ENCODE measurements at places on chromosomes 13 and 19.

DNA sequence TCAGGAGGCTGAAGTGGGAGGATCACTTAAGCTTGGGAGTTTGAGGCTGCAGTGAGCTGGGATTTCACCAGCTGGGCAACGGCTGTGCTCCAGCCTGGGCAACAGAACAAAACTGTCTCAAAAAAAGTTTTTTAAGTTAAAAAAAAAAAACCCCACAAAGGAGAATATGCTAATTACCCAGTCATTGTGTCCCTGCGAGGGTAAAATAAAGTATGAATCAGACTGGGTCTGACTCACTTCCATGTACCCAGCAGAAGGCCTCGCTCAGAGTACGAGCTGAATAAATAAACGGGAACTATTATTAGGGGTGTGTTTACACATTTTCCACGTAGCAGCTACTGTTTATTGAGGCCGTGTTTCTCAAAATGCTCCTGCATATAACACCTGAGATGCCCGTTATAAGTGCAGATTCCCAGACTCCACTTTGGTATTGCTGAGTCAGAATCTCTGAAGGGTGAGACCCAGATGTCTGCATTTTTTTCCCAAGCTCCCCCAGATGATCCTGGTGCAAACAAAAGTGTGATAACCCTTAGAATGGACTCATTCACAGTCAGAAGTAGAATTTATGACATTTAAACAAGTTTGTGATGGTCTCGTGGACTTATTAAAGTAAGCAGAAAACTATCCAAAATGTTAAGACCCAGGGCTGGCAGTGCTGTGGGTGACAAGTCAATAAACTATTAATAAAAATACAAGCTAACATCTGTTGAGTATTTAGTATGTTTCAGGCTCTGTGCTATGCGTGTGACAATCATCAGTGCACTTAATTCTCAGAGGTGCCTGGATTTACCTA lies 28.2 kb downstream of the KCNC3 start:
- DNase-seq: peak; percentile 70

DNA sequence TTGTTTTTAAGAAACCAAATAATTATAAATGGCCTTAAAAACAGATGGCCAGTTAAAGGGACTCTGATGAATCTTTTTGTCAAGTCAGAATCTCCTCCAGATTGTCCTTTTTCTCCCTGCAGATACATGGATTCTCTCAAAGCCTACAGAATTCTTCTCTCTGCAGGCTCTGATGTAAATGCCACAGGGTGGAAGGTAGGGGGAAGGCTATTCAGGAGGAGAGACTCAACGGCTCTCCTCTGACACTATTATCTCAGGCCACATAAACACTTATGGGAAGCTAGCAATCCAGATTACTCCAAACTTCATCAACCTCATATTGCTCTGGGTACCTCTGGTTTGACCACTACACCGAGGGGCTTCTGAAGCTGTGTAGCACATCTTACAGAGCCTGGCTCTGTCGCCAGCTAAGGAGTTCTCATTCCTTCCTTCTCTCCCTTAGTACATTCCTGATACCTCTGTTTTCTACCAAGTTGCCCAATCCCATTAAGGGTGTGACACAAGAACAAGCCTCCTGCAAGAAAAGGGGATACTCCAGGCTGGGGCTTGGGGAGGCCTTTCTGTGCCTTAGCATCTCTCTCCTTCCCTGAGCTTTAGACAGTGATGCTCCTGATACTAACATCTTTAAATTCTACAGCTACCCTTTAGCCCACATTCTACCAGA lies 14.9 kb downstream of the LCP1 start:
- no peak for DNase-seq

DNA sequence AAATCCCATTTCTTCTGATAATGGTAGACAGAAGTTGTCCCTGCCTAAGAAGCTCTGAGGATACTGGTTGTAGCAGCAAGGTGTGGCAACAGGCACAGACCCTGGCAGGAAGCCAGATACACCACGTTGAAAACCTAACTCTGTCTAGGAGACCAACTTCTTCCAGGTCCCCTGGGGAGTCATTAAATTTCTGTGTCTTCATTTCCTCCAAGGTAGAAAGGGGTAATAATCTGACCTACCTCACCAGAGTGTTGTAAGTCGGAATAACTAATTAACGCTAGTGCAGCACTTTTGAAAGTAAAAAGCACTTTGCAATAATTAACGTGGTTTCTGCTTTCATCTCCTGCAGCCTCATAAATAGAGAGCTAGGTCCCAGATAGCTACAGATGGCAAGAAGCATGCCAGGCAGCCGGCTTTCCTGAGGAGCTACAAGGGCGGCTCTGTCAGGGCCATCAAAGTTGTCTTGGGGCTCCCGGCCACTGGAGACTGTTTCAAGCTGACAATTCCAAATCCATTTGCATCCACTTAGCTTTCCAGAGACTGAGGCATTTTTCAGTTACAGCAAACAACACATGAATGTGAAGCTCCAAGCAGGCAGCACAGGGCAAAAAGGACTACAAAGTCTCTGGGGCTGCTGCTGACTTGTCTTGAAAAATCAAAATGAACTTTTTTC lies 176.2 kb downstream of the FOXO1 start:
- no peak for DNase-seq

- no peak for DNase-seq
Measured at GRCh38 chr19:58476498-58477015, 405 bp downstream of the ZNF446 start.

GRCh38 chr19:41739361-41739760 lies 16.0 kb upstream of the CEACAM6 start:
- DNase-seq: no peak

DNA sequence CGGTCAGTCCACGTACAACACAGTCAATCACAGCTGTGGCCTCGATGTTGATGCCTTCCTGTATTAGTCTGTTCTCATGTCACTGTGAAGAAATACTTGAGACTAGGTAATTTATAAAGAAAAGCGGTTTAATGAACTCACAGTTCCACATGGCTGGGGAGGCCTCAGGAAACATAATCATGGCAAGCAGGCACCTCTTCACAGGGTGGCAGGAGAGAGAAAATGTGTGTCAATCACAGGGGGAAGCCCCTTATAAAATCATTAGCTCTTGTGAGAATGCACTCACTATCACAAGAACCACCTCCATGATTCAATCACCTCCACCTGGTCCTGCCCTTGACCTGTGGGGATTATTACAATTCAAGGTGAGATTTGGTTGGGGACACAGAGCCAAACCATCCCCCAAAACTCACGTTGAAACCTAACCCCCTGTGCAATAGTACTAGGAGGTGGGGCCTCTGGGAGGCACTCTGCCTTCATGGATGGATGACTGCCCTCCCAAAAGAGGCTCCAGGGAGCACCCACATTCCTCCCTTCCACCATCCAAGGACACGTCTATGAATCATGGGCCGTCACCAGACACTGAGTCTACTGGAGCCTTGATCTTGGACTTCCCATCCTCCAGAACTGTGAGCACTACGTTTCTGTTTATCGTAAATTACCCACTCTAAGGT lies 2.3 kb upstream of the PROZ start:
- DNase-seq: no peak

- no peak for DNase-seq
Measured at GRCh38 chr13:45220403-45220802, 19.6 kb upstream of the KCTD4 start.

DNA sequence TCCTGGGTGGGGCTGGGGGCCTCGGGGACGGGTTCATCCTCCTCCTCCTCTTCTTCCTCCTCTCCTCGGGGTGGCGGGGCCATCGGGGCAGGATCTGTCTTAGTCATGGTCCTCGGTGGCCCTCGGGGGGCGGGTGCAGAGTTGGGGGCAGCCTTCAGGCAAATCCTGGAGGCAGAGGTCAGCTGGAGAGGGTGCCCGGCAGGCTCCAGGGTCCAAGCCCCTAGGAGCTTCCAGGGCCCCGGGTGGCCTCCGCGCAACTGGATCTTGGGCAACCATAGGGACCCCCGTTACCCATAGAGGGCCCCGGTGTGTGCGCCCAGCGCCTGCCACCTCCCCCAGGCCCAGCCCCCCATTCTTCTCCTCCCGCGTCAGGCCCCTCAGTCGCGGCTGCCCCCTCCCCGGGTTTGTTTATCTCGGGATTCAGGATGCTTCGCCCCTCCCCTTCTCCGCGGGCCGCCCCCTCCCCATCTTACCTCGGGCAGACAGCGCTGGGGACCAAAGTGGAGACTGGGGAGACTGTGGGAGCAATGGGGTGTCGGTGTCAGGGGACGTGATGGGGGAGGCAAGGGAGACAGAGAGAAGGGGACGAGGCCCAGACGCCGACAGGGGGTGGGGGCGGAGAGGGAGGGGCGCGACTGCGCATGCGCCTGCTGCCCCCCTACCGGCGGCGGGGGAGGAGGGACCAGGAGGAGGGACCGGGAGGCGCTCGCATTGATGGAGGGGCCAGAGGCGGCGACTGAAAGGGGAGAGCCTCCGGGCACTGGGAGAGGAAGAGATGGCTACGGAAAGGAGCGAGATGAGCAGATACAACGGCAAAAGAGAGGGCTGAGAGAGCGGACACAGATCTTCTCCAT lies at the start of gene CLIP3:
Gene CLIP3 (minus strand): TSS at position 623 of the 854 bp plus-strand sequence. CDS start 516 bp downstream, at position 107.
- peak; percentile 97 for DNase-seq

DNA sequence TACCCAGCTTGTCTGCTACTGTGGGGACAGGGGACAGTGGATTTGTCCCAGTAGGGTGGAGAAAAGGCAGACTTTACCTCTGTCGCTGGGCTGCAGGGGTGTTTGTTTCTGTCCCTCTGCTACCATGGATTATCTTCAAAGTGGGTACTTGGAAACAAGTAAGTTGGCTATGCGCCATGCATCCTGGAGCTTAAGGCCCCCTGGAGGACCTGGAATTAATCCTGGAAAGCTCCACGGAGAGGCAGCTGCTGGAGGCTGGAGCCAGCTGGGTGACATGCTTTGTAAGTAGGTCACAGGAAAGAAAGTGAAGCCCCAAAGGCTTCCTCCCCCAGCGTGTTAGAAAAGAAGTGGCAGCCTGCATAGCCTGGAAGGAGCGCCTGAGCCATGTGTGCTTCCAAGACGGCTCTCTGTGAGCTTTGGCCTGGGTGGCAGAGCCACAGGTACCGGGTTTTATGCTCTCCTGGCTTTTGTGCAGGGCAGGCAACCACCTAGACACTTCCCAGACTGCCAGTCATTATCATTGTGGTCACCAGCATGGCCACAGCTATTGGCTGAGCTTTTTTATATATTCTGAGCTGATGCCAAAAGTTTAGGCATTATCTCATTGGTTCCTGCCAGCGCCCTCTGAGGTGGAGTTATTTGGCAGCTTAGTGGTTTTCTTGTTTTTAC lies 9.5 kb downstream of the B3GLCT start:
- peak; percentile 13 for DNase-seq

GRCh38 chr13:37163641-37164265 lies 58.3 kb upstream of the CSNK1A1L start:
- no peak for DNase-seq

DNA sequence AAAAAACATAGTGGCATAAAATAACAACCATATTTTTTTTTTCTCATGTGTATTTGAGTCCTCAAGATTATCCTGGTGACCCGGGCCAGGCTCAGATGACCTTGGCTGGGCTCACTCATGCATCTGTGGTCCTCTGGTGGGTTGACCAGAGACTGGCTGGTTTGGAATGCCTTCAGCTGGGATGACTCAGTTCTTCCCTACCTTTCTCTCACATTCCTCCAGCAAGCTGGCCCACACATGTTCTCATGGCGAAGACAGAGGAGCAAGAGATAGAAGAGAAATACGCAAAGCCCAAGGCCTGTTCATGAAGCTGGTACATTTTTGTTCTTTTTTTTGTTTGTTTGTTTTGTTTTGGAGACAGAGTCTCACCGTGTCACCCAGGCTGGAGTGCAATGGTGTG lies 14.3 kb upstream of the ZNF541 start:
- peak; percentile 59 for DNase-seq

DNA sequence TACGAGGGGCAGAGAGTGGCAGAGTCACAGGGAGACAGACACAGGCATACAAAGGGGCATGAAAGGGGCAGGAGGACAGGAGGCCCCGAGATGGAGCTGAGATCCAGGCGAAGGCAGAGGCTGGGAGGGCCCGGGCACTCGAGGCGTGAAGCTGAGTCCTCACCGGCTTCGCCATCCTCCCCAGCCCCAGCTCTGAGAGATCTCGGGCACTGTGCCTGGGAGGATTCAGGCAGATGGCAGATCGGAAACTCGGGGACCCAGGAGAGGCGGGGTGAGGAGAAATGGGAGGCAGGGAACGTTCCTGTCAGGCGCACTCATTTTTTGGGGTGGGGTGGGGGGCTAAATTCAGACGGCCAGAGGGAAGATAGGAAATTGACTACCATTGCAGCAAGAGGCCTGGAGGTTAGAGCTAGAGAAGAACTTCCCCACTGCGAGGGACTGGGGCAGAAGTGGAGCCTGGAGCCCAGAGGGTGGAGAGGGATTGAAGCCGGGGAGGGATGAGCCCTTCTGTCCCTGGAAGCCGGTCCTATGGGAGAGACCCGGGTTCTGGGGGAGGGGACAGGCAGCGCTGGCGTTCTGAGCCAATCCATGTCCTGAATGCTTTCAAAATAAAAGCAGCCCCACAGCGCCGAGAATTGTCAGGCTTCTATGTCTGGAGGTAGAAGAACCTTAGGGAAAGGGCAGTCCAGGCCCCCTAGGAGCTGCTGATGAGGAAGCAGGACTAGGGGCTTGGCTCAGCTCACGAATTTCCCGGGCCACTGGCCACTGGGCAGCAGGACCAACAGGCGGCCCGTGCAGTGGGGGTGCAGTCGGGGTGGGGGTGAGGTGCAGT lies 12.6 kb downstream of the LRRC4B start:
- DNase-seq: no peak

DNA sequence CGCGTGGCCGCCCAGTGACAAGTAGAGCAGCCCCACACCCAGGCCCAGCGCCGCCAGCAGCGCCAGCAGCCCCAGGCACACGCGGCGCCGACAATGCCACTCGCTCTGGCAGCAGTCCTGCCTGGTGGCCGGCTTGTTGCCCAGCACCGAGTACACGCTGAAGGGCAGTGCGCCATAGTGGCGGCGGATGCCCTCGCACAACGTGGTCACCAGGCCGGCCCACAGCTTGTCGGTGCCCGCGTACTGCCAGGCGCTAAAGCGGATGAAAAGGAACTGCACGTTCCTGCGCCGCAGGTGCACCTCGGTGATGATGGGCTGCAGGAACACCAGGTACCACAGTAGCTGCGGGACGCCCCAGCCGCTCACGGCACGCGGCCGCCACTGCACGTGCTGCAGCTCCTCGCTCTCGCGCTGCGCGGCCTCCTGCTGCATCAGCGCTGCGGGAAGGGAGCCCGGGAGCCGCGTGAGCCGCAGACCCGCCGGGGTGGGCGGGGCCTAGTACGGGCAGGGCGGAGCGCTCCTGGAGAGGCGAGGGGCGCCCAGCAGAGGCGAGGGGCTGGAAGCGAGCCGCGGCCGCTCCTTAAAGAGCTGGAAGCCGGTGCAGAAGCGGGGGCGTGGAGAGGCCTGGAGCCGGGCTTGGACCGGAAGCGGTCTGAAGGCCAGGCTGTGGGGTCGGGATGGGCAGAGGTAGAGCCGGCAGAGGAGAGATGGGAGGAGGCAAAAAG lies 7.3 kb downstream of the NKPD1 start:
- DNase-seq: no peak

GRCh38 chr19:4849019-4849418 lies 17.5 kb upstream of the TICAM1 start:
- no peak for DNase-seq

DNA sequence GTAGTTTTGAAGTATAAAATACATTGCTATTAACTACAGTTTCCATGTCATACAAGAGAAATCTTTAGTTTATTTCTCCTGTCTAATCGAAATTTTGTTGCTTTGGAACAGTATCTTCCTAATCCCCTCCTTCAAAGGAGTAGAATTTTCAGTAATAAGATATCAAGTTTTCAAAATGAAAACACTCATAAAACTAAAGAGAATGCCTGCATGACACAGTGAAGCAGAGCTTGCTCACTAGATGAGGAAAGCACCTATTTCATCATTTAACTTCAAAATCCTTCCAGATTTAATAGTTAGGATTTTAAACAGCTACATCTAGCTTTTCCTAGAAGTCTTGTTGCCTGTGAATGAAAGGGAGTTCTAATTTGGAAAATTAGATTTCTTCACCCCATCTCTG lies 80.8 kb downstream of the TNFSF11 start:
- DNase-seq: no peak

GRCh38 chr13:29883941-29884518 lies 33.6 kb upstream of the UBL3 start:
- no peak for DNase-seq

Data from urothelium cell line (cell line).